ENCODE measurements at places on chromosomes 4 and X.

DNA sequence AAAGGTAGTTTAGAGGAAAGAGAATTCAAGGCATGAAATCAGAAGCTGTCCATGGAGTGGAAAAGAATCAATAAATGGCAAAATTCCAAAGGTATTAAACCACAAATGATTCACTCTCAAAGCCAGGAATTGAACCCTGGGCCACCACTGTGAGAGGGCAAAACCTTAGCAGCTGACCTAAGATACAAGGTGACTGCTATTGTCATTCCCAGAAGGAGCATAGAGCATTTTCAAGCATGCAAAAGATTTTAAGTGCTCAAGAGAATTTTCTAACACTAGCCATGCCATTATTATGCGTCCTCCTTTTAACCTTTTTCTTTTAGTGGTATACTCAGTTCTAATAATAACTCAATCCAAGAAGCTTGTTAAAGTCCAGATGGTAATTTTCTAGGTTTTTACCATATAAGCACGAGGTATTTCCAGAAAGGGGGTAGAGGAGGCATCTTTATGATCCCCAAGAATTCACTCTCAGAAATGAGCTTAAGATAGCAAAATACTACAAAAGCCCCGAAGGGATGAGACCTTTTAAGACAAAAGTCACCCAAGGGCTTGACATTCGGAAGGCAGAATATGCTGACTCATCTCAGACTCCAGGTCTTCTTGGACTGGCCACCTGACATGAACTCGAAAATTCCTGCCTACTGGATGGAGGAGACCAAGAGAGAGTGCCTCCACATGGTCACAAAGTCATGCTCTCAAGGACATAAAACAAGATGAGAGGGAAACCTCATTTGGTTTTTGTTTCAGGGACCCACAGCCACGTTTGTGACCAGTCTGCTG, 13.8 kb upstream of the PAGE5 start:
- no peak for DNase-seq

DNA sequence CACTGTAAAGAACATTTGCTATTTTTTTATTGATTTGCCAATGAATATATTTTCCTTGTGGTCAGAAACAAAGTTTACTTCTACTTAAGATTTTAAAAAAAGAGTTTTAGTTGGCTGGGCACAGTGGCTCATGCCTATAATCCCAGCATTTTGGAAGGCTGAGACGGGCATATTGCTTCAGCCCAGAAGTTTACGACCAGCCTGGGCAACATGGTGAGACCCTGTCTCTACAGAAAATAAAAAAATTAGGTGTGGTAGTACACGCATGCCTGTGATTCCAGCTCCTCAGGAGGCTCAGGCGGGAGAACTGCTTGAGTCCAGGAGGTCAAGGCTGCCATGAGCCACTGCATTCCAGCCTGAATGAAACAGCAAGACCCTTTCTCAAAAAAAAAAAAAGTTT, 36.8 kb downstream of the LRP2BP start:
- DNase-seq: no peak

DNA sequence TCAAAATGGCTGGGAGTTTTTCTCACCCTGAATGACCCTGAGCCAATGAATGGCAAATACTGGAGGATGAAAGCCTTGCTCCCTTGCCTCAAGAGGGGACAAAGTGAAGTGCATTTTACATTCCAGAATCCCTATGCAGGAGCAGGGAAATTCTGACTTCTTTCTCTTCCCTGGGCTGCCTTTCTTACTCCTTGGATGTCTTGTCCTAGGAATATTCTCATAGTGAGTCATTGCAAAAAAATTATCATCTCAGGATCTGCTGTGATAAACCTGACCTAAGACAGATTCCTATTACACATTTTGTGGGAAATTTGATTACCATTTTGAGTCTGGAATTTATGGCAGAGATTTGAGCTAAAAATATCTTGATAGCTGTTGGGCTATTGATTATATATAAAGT, 199.9 kb downstream of the TMA16 start:
- no peak for DNase-seq

DNA sequence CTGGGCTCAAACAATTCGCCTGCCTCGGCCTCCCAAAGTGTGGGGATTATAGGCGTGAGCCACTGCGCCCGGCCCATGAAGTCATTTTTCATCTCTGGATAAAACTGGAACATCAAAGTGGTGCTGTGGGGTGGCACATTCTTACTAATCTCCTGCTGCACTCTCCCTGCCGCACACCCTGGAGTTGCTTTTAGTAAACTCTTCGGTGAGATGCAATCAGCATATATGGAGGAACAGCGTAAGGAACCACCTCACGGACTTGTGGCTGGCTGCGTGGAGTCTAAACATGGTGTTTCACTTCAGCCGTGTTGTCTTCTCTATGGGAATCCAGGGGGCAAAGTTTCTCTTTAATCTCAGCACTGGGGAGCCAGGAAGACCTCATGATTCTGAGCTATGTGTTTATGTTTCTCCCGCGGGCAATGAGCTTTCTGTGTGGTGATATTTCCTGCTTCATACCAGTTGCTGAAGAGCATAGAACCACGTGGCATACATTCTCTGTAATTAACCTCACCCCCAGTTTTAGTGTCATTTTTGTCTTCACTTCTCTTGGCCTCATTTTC, 2.1 kb upstream of the RHOH start:
- DNase-seq: no peak

GRCh38 chr4:182699201-182699600, 218.0 kb downstream of the DCTD start:
- no peak for DNase-seq

DNA sequence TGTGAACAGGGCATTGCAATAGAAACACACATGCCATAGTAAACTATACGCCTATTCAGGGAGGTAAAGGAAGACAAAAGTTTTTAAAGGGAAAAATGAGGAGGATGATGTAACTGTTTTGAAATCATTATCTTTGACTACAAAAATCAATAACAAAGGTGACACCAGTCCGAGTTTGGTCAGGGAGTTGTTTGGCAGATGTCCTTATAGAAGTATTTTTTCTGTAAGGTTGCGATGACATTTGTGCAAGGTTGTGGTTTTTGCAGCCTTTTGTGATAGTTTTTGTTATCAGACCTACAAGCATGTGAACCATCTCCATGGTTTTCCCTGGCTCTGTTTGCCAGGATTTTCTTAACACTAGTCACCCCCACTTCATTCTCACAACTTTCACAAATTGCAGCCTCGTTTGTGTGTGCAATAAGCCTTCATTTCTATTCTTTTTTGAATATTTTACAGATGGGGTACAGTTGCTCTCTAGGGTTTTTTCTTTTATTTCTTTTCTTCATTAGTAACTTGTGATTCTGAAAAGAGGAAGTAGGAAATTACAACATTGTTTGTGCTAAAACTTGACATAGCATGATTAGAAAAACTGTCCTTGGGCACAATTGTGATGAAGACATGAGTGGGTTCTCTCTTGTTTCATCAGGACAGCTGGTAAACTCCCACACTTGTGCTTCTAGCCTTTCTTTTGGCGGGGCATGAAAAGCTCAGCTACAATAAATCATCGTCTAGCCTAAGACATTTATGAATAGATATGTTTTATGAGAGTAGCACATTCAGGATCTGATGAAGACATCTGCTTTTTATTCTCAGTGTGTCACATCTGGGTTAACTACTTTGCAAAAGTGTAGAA, 60.2 kb upstream of the PNPLA4 start:
- no peak for DNase-seq

- no peak for DNase-seq
Measured at GRCh38 chr4:183266371-183266770, 53.7 kb downstream of the CLDN22 start.

GRCh38 chr4:161702287-161702686, 461.5 kb downstream of the FSTL5 start:
- DNase-seq: no peak

GRCh38 chr4:57355101-57355665, 245.0 kb upstream of the IGFBP7 start:
- DNase-seq: no peak

DNA sequence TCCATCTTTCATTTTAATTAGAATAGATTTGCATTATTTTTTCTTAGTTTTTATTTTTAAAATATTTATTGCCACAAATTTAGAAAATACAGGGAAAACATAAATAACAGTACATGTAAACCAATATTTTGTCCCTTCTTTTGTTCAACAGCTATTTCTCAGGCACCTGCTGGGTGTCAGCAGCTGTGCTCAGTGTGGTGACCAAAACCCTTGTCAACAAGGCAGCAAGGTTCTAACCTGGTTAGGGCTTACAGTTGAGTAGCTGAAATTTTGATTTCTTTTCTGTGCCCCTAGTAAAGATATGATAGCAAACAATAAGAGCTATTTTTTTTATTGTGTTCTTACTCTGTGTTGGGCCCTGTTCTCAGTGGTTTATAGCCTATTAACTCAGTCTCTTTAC, 128.1 kb downstream of the PTTG2 start:
- no peak for DNase-seq

- no peak for DNase-seq
Measured at GRCh38 chr4:40858962-40859361, 109.2 kb downstream of the NSUN7 start.

DNA sequence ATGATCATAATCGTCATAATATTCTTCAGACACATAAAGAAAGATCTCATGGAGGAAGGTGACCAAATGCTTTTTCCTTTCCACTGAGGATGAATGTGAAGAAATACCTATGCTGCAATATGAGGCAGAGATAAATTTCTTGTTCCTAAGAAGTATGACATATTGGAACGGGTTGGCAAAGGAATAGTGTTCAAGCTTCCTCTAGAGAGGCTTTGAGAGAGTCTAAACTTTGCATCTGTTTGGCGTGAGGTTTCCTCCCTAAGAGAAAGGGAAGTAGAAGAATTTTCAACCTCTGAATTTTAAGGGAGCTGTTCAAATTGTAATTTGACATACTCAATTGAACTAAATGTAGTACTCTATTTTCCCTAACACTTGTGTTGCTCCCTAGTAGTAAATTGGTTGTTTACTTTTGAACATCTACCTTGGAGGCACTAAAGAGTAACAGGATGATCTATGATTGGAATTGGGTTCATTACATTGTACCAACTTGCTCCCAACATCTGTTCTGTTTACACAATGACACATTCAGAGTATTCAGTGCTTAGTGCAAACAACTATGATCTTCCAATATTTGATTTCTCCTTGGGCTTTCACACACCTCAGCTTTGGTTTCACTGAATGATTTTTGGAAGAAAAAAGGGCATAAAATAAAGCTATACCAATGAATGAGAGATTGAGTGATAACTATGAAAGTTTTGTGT, 122.0 kb downstream of the CORIN start:
- DNase-seq: no peak

GRCh38 chr4:158461336-158461735, 60.3 kb upstream of the RXFP1 start:
- DNase-seq: no peak

- no peak for DNase-seq
Measured at GRCh38 chrX:107704181-107704580, 71.4 kb downstream of the TSC22D3 start.

GRCh38 chr4:41644915-41645295, 103.6 kb downstream of the PHOX2B start:
- no peak for DNase-seq

GRCh38 chr4:32136081-32136787, 1416.1 kb downstream of the PCDH7 start:
- DNase-seq: no peak

DNA sequence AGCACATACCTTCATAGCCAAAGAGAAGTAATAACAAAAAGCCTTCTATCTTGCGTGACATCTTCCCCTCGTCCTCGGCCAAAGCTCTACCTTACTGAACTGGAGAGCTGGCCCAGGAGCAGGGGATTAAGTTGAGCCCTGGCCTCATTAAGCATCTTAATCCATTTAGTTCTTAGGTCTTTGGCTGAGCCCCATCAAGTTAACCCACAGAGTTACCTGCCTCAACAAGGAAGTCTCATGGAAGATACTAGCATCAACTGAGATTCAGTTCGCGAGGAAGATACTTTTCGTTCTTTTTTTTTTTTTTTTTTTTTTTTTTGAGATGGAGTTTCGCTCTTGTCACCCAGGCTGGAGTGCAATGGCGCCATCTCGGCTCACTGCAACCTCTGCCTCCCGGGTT, at the start of gene RS1:
Gene RS1, minus strand, starts transcription at position 101 of the 400 bp plus-strand sequence. Its CDS starts 40 bp downstream, at position 61.
- DNase-seq: no peak

DNA sequence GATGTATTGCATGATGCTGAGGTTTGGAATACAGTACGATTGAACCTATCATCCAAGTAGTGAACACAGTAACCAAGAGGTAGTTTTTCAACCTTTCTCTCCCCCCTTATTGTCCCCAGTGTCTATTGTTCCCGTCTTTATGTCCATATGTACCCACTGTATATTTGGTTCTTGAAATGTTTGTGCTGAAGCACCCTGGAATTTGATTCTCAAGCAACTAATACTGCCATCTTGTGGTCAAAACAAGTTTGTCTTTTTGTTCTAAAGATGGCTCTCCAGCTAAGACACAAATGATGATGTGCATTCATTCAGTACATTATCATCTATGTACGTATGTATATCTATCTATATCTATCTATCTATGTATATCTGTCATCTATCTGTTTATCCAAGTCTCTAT, 33.5 kb upstream of the DCX start:
- DNase-seq: no peak

DNA sequence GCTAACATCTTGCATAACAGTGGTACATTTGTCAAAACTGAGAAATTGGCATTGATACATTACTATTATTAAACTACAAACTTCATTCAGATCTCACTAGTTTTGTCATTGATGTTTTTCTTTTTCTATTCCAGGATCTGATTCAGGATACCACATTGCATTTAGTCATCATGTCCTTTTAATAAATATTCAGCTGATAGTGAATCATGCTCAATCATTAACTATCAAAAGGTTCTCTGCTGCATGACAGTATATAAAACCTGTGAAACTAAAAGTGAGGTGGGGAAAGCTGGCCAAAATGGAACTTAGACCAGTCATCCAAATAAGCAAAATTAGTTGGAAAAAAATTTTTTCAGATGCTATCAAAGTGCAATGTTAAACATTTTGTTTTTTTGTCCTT, 28.1 kb upstream of the HS6ST2 start:
- DNase-seq: no peak

DNA sequence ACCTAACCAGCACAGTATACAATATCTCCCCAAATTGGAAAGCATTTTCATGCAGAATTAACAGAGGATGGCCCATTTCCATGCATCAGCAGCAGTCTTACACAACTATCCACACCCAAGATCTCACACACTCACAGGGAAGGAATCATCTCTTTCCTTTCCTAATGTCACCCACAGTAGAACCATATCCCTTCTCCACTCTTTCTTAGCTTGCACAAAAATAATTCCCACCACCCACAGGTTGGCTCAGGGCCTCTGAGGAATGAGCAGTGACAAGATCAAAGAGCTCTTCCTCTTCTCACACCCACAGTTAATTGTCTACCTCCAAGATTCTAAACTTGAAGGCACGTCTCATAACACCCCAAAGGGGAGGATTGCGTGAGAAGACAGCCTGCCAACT, 217.7 kb upstream of the VEGFC start:
- DNase-seq: no peak

- no peak for DNase-seq
Measured at GRCh38 chr4:6440506-6441201, 31.8 kb downstream of the PPP2R2C start.
